Sciatic nerve (tissue), 2 donors: ENCODE measurements at places on chromosomes 7 and 10.
A peak's percentile ranks its signal among the peaks of the same experiment; 100 is the strongest.

DNA sequence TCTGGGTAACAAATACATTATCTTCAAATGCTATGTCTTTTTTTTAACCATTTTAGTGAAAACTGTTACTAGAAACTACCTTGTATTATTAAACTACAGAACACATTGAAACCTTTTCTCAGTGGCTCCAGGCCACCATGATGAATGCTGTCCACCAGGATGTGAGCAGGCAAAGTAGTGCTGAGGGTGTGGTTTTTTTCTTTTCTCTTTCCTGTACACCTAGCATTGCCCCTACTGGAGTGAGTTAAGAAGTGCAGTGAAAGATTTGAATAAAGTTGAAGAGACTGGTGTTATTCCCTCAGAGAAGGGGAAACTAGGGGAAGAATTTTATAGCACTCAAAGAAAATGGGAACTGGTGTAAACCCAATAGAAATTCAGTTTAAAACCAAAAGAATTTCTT, 120.0 kb upstream of the SAMD8 start:
- DNase-seq = no peak

DNA sequence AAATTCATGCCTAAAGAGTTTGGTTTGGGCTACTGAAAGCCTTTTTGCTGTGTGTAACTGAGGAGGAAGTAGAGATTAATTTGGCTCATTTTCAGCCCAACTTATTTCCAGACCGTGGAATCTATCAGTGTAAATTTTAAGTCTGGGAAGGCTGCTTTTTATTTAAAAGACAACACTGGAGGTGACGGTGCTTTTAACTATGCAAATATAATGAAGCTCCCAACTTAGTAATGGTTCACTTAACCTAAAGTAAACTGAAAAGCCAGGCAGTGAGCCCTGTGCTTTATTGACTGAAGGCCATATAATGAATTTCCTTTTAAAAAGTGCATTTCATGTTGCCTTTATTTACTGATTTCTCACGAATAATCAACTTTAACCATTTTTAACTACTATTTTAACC, 127.2 kb downstream of the NPY start:
- no peak for DNase-seq

DNA sequence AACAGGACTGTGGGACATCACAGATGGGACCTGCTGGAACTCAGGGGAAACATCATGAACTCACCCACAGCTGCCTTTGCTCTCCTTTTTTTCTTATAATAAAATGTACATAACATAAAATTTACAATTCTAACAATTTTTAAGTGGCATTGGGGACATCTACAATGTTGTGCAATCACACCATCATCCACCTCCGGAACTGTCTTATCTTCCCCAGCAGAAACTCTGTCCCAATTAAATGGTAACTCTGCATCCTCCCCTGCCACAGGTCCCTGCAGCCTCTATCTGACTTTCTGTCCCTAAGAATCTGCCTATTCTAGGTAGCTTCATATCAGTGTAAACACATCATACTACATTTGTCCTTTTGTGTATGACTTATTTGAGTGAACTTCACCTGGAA, 19.4 kb upstream of the TMEM72 start:
- no peak for DNase-seq

GRCh38 chr10:77925795-77926565, 575 bp downstream of the DLG5 start:
- DNase-seq = peak; percentile 70

GRCh38 chr10:84306751-84307384, 21.5 kb upstream of the CCSER2 start:
- DNase-seq = no peak

DNA sequence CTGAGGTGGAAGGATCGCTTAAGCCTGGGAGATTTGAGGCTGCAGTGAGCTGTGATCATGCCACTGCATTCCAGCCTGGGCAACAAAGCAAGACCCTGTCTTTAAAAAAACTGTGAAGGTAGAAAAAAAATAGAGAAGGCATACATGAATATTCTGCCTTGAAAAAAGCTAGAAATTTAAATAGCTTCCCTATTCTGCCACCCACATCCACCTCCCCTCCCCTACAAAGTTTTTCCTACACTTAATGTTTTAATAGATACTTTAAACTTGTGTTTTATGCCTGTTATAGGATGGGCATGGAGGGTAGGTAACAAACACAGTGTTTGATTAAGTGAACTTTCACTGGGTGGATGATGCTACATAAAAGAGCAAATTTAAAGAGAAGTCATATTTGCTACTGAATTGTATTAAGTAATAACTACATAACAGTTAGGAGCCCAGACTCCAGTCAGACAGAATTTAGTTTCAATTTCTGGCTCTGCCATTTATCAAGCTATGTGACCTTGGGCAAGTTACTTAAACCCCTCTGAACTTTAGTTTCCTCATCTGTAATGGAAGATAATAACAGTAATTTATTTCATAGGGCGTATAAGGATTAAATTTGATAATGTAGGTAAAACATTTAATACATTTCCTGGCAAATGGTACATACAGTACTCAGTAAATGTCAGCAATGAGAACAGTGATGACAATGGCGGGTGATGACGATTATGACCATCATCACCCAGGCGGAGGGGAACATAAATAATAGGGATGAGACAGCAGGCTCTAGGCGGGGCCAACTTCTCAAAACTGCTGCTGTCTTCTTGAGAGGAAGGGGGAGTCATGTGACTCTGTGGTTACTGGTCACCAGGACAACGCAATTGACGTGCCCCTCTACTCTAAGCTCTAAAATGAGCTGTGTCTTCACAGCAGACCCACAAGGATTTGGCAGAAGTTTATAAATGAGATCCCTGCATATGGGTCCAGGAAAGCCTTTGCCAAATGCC, 15.8 kb downstream of the DNMBP start:
- DNase-seq = peak; percentile 73
